ENCODE measurements at places on chromosomes 13 and 19. TPM values are rescaled to one million over a fixed set of nuclear protein-coding genes. Genes with fewer than 3 reads are reported as not detected.
A peak's percentile ranks its signal among the peaks of the same experiment; 100 is the strongest.

DNA sequence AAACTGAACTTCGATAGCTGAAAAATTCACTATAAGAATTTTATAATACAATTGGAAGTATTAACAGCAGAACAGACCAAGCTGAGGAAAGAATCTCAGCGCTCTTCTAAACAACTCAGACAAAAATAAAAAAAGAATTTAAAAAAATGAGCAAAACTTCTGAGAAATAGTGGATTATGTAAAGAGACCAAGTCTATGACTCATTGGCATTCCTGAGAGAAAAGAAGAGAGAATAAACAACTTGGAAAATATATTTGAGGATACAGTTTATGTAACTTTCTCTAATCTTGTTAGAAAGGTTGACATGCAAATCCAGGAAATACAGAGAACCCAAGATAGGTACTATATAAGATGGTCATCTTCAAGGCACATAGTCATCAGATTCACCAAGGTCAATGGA, 25.4 kb downstream of the SLC25A15 start:
- no peak overlapping the region for H3K4me3 ChIP-seq
- no peaks in the 10 kb centered on the region for H3K4me1 ChIP-seq
- no peaks in the 10 kb centered on the region for H3K27me3 ChIP-seq
- peak; percentile 3 for DNase-seq

DNA sequence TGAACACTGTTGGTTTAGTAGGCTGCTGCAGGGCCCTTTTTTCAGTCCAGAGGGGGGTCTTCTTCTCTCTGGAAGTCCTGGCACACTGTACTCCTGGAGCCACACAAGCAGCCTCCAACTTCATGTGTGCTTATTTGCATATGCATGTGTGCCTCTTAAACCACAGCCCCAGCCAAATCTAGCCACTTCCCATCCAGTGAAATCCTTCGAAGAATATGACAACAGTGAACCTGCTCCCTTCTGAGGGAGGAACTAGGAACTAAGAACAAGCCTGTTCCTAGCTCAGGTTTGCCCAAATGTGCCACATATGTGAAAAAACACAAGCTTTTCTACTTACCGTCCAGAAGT, 348.5 kb downstream of the FOXO1 start:
- DNase-seq: no peak
- no peak overlapping the region for H3K4me3 ChIP-seq
- no peak overlapping the region for H3K27ac ChIP-seq
- no peaks in the 10 kb centered on the region for H3K4me1 ChIP-seq
- no peaks in the 10 kb centered on the region for H3K36me3 ChIP-seq
- H3K27me3 ChIP-seq: no peaks in the 10 kb centered on the region

The KLC3 gene
- 0.17 TPM for total RNA-seq

- H3K27me3 ChIP-seq: no peaks in the 10 kb centered on the region
- no peaks in the 10 kb centered on the region for H3K4me1 ChIP-seq
- DNase-seq: peak; percentile 80
- no peak overlapping the region for H3K27ac ChIP-seq
- no peak overlapping the region for H3K4me3 ChIP-seq
Observed at GRCh38 chr13:104773775-104774174, 1707.6 kb upstream of the SLC10A2 start.

- peaks cover 3% of the 10 kb centered on the region for H3K4me1 ChIP-seq
- DNase-seq: no peak
- peaks cover 32% of the 10 kb centered on the region for H3K36me3 ChIP-seq
- no peak overlapping the region for H3K4me3 ChIP-seq
- H3K27ac ChIP-seq: no peak overlapping the region
Observed at GRCh38 chr19:43743059-43743458, 11.7 kb downstream of the SMG9 start.

DNA sequence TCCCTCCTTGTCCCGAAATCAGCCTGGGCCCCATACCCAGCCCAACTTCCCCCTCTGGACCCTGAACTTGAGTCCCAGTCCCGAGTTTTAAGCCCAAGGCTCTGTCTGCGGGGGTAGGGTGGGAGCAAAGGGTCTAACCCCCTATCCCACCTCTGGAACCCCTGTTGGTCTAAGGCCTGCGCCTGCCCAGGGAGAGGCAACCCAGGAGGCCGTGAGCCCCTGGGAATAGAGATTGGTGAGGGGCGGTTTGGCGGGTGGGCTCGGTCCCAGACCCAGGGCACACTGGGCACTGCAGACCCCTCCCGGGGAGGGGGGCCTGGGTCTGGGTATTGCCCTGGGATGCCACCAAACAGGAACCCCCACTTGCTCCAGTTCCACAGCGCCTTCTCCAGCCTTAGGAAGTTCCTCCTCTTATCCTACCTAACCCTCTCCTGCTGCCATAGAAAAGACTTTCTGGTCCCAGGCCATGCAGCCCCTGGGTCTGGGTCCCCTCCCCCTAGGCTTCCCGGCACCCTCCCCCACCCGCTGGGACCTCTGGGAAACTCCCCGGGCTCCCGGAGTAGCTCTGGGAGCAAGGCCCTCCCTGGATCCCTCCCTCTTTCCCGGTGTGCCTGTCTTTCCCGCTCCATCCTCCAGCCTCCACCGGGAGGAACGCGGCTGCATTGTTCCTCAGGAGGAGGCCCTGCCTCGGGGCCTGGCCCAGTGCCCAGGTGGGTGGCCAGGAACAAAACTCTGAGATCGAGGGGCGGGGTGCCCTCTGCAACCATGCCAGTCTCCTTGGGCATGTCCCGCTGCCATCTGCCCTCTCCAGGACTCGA, 33.6 kb upstream of the NANOS3 start:
- peaks cover 5% of the 10 kb centered on the region for H3K36me3 ChIP-seq
- peaks cover 30% of the 10 kb centered on the region for H3K4me1 ChIP-seq
- DNase-seq: no peak

Measured in fibroblast of lung (primary cell).